ENCODE measurements at places on chromosomes 3 and 15.

- DNase-seq: no peak
Measured at GRCh38 chr3:133944181-133944580, 48.5 kb upstream of the RAB6B start.

GRCh38 chr3:40179016-40179415 lies 130.5 kb upstream of the EIF1B start:
- peak; percentile 64 for DNase-seq

- peak; percentile 59 for DNase-seq
Measured at GRCh38 chr3:170499562-170500156, 81.0 kb downstream of the CLDN11 start.

DNA sequence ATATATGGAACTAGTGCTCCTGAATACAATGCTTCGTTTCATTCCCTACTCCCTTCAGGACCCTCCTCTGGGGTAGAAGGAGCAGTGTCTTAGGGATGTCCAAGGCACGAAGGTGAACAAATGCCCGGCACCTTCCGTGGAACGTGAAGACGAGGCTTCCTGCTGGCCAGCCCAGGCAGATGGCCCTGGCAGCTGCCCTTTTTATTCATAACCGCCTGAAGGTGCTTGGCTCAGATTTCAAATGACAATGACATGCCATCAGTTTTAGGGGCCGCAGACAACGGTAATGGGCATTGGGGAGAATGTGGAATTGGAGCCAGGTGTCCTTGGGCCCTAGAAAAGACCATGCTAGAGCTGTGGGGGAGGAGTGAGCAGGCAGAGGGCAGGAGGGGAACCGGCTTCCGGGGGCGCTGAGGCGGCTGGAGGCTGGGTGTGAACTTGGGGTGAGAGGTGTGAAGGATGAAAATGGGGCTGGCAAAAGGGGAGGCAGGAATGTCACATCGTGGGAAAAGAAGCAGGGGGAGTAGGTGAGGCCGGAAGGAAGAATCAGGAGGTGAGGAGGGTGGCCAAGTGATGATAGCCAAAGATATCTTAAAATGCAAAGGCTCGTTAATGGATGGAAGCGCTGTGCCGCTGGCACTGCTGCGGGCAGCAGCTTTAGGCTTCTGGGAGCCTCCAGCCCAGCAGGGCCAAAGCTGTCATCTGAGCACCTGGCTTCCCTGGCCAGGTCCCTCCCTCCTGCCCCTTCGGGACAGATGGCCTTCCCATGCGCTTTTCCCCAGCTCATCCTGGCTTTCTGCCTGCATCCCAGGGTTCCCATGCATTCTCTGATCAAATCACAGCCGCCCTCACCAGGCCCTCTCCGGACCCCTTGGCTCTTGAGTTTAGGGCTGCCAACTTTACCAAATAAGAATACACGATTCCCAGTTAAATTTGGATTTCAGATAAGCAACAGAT lies 93.7 kb downstream of the TMEM266 start:
- no peak for DNase-seq

DNA sequence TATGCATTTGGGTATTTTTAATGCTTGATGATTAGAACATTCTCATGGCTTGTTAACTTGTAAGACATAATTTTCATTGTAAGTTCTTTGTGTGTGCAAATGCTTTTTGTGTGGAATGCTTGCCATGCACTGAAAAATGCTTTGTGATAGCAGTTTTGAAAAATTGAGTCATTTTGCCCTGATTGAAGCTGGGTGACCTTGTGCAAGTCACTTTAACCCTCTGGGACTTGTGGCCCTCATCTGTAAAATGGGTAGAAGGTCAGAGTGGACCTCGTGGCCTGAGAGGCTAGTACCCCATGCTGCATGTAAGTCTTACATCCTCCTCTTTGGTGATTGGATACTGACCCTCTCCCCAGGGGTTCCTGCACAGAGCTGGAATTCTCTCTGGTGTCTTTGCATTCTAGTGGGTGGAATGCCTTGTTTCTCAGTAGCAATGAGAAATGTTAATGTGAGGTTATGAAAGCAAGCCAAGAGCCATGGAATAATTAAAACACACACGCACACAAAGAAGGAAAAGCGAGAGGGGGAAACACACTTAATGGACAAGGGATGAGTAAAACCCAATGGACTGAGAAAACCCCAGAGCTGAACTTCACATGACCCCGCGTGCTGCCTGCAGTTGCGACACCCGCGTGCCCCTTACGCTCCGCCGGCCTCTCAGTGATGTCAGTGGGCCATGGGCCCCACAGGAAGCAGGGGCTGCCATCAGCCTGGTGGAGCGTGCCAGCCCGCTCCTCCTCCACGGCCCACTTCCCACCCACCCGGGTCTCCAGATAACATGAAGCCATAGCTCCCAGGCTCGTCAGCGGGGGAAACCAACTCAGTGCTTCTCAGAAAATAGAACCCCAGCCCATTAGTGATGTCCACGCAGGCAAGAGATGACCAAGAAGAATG lies 44.0 kb downstream of the SMAD3 start:
- DNase-seq: peak; percentile 99

DNA sequence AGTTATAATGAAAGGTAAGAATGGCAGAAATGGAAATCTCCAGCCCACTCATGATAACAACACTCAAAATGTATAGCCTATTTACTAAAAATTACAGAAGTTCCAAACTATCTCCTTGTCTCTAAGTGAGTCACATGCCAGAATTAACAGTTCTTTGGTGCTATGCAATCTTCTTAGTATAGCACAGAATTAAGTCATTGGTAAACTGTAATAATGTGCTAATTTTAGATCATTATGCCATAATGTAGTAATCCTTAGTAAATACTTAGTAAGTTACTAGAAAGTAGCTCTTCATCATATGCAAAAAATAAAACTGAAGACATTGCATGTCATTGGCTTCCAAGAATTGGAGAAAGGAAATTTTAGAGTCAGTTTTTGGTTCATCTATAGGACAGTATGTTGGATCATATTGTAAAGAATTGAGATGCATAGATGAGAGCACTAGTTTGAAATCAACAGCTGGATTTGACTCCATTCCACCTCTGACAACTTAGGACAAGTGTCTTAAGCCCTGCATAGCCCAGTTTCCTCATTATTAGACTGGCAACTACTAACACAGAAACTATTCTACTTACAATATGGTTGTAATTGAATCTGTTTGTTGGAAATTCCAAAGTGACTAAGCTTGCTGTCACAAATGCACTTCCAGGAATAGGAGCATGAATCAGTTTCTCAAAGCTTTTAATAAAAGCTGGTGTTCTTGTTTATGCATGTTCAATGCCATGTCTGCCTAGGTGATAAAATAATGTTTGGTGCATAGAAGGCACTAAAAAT lies 40.1 kb upstream of the CD47 start:
- peak; percentile 88 for DNase-seq
